Esophagus squamous epithelium (tissue), 5 donors: ENCODE measurements at places on chromosomes 6 and 20. TPM values are rescaled to one million over a fixed set of nuclear protein-coding genes. Genes with fewer than 3 reads are reported as not detected.

BACH2 gene
- total RNA-seq = 0.87 TPM

GRCh38 chr20:25549843-25550477 lies 35.4 kb downstream of the NINL start:
- no peak overlapping the region for H3K4me3 ChIP-seq
- DNase-seq = no peak
- no peaks in the 10 kb centered on the region for H3K27me3 ChIP-seq
- H3K27ac ChIP-seq = no peak overlapping the region
- H3K36me3 ChIP-seq = no peaks in the 10 kb centered on the region

BMP6 gene
- total RNA-seq = 2.9 TPM

GRCh38 chr6:69732045-69732444 lies 64.8 kb downstream of the LMBRD1 start:
- H3K36me3 ChIP-seq = peaks cover 16% of the 10 kb centered on the region
- H3K4me3 ChIP-seq = no peak overlapping the region
- no peak overlapping the region for H3K27ac ChIP-seq
- DNase-seq = no peak

GRCh38 chr6:3471711-3472110 lies 14.9 kb upstream of the SLC22A23 start:
- no peak for DNase-seq
- H3K36me3 ChIP-seq = no peaks in the 10 kb centered on the region
- no peak overlapping the region for H3K27ac ChIP-seq
- H3K27me3 ChIP-seq = no peaks in the 10 kb centered on the region
- no peaks in the 10 kb centered on the region for H3K4me1 ChIP-seq

GRCh38 chr6:166331503-166332415 lies 10.6 kb downstream of the SFT2D1 start:
- peaks cover 53% of the 10 kb centered on the region for H3K36me3 ChIP-seq
- H3K27ac ChIP-seq = no peak overlapping the region
- no peak for DNase-seq
- H3K4me1 ChIP-seq = no peaks in the 10 kb centered on the region
- H3K4me3 ChIP-seq = no peak overlapping the region
- no peaks in the 10 kb centered on the region for H3K27me3 ChIP-seq

DEFB110 gene
- not detected for total RNA-seq

DNA sequence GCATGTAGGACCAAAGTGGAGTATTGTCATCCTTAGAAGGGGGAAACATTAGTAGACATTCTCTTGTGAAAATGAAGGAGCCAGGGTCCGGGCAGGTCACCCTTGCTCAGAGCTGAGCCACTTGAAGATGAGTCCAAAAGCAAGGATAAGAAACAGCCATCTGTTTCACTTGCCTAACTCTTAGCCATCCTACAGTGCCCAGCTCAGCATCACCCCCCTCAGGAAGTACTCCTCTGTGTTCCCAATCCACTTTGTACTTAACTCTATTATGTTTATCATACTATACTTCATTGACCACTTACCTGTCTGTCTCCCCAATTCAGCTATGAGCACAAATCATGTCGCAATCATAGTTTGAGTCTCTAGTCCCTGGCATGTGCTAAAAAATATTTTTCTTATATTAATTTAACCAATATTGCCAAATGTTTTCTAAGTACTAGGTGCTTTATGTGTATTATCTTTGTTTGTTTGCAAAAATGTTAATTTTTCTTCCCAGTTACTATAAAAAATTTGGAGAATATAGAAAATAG lies 8.1 kb upstream of the TOX2 start:
- DNase-seq = no peak
- H3K27ac ChIP-seq = no peak overlapping the region
- H3K4me1 ChIP-seq = no peaks in the 10 kb centered on the region
- no peaks in the 10 kb centered on the region for H3K36me3 ChIP-seq
- H3K4me3 ChIP-seq = no peak overlapping the region

DNA sequence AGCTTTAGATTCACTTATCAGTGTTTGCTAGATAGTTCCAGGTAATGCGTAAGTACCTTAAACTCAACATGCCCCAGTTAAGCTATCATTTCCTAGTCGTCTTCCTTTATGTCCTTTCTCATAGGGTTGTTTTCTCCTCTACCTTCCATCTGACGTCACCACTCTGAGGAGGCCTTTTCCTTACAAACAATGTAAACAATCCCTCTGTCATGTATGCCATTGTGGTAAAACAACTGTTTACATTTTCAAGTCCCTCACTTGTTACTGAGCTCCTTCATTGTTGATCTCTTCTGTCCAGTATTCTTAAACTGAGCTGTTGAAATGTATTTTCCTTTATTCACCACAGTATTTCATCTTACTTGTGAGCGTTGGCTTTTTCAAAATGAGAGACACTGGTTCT lies 45.4 kb upstream of the PLCG1 start:
- no peak overlapping the region for H3K4me3 ChIP-seq
- no peak for DNase-seq
- H3K27me3 ChIP-seq = no peaks in the 10 kb centered on the region
- no peaks in the 10 kb centered on the region for H3K4me1 ChIP-seq

XRN2 gene
- 50.5 TPM for total RNA-seq

GRCh38 chr6:6584310-6585002 lies 4.1 kb upstream of the LY86 start:
- H3K4me1 ChIP-seq = no peaks in the 10 kb centered on the region
- no peaks in the 10 kb centered on the region for H3K36me3 ChIP-seq
- no peak for DNase-seq
- H3K27me3 ChIP-seq = no peaks in the 10 kb centered on the region
- H3K4me3 ChIP-seq = no peak overlapping the region
